Astrocyte of the spinal cord (primary cell): ENCODE measurements at places on chromosomes 7 and 10.

DNA sequence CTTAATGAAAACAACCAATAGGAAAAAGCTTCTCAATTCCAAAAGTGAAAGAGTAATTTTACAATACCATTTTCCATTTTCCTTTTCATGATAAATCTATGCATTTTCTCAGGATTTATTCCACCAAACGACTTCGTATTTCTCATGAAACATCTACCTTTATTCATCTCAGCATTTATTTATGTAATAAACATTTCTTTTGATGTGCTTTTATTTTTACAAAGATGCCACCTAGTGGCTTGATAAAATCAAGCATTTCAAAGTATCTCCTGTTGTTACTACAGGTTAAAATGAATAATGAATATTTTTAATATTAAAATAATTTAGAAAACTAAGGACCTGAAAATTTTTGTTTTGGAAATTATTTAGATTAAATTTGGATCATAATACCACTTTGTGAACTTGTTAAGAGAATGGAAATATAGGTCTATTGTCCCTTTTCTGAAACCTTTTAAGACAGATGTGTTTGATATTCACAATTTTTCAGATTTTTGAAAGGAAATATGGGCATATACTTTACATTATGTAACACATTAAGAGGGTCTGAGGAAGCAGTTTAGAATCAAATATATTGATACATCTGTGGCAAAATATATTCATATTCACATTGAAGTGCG lies 2.7 kb upstream of the IQUB start:
- DNase-seq = peak; percentile 34

DNA sequence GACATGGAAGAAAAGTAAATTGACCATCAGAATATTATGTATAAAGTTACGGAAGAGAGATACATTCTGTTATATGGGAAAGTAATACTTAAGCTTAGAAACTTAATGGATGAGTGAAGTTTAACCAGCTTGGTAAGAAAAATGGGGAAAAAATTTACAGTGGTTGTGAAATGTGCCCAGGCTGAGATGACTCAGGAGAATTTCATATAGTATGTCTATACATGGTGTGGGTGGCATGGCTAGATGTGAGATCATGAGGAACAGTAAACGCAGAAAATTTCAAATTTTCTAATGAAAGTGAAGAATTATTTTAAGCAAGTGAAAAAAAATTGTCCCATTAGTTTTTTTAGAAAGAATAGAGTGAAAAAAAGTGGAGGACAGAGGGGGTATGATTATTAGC lies 552.5 kb upstream of the SORCS1 start:
- DNase-seq = no peak

GRCh38 chr7:27678617-27679260 lies 16.1 kb upstream of the HIBADH start:
- DNase-seq = no peak

DNA sequence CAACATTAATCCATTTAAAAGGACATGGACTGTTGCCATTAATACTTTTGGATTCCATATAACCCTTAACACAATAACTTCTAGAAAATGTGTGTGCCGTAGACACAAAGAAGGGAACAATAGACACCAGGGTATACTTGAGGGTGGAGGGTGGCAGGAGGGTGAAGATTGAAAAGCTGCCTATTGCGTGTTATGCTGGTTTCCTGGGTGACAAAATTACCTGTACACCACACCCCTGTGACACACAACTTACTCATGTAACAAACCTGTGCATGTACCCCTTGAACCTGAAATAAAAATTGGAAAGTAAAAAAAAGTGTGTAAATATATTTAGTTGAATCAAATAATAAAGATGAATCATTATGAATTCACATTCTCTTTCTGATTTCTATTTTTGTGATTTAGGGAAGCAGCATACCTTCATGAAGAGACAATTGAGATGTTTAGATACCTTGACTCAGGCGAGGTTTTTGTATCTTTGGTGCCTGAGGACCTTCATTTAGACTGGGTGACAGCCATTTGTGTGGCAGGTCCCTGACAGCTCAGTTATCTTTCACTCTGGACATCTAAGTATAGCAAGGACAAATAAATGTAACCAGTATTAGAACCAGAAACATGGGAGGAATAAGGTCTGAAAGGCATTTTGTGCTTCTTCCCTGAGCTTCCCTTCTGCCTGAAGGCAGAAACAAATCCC lies 28.7 kb downstream of the GIMAP8 start:
- no peak for DNase-seq

GRCh38 chr7:2444476-2444875 lies 31.7 kb downstream of the GRIFIN start:
- DNase-seq = peak; percentile 61

GRCh38 chr10:10020945-10021344 lies 996.7 kb upstream of the CELF2 start:
- DNase-seq = no peak

- peak; percentile 60 for DNase-seq
Measured at GRCh38 chr7:122528879-122529481, 169.9 kb downstream of the RNF133 start.

GRCh38 chr10:17779784-17780183 lies 27.8 kb downstream of the TMEM236 start:
- no peak for DNase-seq
